MCF 10A (cell line): ENCODE measurements at places on chromosomes 1 and 21. TPM values are rescaled to one million over a fixed set of nuclear protein-coding genes. Genes with fewer than 3 reads are reported as not detected.

DNA sequence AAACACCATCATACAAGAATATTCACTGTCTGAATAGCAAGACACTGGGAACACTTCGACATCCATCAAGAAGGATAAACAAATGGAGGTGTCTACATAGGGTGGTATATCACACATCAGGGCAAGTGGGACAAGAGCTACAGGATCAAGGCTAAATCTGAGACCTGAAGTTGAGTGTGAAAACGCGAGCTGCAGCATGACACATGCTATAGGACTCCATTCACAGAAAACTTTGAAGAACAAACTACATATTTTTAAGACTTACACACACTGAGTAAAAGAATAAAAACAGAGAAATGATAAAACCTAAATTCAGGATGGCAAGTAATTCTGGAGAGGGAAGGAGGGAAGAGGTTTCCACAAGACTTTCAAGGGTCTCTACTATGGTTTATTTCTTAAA lies 2.1 kb downstream of the TTC39A start:
- no peak overlapping the region for H3K4me3 ChIP-seq
- H3K27ac ChIP-seq, result no peak overlapping the region
- H3K36me3 ChIP-seq, result no peaks in the 10 kb centered on the region
- no peak for DNase-seq
- H3K4me1 ChIP-seq, result peaks cover 13% of the 10 kb centered on the region
- no peaks in the 10 kb centered on the region for H3K27me3 ChIP-seq

DNA sequence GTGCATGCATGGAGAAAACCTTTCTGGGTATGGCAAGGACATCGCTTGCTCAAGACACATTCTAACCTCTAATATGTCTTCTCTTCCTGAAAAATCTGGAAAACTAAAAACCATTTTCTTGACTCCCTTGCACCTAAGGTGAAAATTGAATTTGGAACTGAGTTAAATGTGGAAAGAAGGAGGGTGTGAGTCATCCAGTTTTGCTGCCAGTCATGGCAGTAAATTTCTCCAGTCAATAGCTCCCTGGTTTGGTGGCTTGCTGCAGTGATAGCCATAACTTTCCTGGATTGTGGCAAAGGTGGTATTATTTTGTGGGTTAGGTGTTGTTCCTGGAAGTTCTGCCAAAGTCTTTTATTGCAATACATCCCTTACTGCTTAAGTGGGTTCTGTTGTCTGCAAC lies 2.5 kb downstream of the ZCCHC17 start:
- peaks cover 28% of the 10 kb centered on the region for H3K4me1 ChIP-seq
- H3K4me3 ChIP-seq, result no peak overlapping the region
- peak overlapping the region; percentile 9 for H3K27ac ChIP-seq
- peaks cover 14% of the 10 kb centered on the region for H3K36me3 ChIP-seq

- DNase-seq, result no peak
- no peaks in the 10 kb centered on the region for H3K36me3 ChIP-seq
- no peak overlapping the region for H3K27ac ChIP-seq
- H3K4me1 ChIP-seq, result peaks cover 48% of the 10 kb centered on the region
Measured at GRCh38 chr1:223231011-223231572, 88.0 kb upstream of the TLR5 start.

GRCh38 chr1:54474310-54475251 lies 68.4 kb upstream of the SSBP3 start:
- no peak overlapping the region for H3K4me3 ChIP-seq
- H3K36me3 ChIP-seq, result no peaks in the 10 kb centered on the region
- peaks cover 25% of the 10 kb centered on the region for H3K27me3 ChIP-seq
- H3K4me1 ChIP-seq, result no peaks in the 10 kb centered on the region
- no peak overlapping the region for H3K27ac ChIP-seq

Gene CAPN8
- 1.0 and 5.7 TPM in 2 replicates for total RNA-seq

Gene FAM110D
- not detected in 2 replicates for total RNA-seq
